ENCODE measurements at places on chromosomes 7 and 10. TPM values are rescaled to one million over a fixed set of nuclear protein-coding genes. Genes with fewer than 3 reads are reported as not detected.

DNA sequence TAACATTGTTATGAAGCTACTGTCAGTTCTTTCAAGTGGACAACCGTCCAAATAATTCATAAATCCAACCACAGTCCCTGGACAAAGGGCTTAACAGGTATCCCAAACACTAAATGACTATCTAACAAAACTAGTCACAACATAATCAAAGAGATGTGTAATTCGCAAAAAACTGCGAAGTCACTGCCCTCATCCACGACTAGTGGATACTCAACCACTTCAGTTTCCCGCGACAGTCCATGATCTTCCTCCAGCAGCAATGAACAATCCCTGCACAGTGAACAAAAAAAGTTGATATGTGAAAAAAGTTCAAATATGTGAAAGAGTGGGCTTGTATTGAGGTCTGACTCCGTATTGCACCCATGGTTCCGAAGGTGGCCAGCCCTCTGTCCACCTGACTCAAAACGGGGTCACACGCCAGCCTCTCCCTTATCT lies 287 bp downstream of the DCLRE1A start:
- no peak for DNase-seq

- DNase-seq: no peak
These were observed 5.8 kb upstream of the USP6NL start for GRCh38 chr10:11617233-11617632.

GRCh38 chr7:24325708-24326107 lies 41.7 kb downstream of the NPY start:
- DNase-seq: no peak

DNA sequence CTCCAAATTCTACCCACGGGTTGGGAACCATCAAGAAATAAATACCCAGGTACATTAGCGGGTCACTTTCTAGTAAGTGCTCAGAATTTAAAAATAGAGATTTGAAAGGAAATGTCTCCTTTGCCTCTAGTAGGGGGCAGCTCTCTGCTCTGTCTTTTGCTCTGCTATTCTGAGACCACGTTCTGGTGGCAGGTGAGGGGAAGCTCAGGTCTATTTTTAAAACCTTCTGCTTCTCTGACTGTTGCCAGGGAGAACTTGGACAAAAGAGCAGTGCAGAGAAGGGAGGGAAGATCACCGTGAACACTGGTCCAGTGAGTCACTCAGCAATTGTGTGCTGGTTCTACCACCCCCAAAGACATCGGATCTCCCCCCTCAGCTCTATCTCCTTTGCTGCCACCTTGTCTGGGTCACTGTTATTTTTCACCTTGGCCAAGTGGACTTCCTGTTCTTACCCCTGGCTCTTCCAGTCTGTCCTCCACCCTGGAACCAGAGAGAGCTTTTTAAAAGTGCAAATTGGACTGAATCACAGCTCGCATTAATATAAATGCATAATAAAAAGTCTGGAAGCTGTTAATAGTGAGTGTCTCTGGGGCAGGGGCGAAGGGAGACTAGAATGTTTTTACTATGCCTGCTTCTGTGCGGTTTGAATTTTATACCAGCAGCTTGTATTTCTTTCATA lies 72.4 kb upstream of the LOXL4 start:
- DNase-seq: no peak

DNA sequence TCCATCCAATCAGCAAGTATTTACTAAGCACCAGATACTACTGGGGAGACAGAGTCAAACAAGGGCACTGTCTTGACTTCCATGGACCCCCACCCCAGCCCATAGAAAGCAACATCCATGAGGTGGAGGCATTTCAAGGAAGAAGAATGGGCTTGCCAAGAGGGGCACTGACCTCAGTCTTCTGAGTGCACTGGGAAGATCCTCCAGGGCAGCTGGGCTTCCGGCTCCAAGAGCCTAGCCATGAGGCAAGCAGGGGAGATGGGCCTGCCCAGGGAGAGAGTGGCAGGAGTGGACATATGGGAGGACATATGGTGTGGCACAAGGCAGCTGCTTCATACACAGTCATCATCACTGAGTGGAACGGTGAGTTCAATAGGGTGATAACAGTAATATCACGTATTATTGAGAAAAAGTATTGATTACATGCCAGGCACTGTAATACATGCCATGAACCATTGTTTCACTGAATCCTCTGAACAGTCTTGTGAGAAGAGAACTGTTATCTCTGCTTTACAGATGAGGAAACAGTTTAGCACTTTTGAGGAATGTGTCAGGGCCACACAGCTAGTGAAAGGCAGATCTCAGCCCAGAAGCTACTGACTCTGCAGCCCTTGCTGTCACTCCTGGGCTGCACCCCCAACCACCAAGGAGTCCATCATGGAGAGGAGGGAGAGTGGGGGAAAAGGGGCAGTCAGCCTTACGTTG lies 331.7 kb upstream of the ZMIZ1 start:
- DNase-seq: no peak

GRCh38 chr7:154914308-154914995 lies 88.5 kb downstream of the PAXIP1 start:
- no peak for DNase-seq

- peak; percentile 82 for DNase-seq
These were observed 100.7 kb downstream of the NKX6-2 start for GRCh38 chr10:132685101-132685891.

DNA sequence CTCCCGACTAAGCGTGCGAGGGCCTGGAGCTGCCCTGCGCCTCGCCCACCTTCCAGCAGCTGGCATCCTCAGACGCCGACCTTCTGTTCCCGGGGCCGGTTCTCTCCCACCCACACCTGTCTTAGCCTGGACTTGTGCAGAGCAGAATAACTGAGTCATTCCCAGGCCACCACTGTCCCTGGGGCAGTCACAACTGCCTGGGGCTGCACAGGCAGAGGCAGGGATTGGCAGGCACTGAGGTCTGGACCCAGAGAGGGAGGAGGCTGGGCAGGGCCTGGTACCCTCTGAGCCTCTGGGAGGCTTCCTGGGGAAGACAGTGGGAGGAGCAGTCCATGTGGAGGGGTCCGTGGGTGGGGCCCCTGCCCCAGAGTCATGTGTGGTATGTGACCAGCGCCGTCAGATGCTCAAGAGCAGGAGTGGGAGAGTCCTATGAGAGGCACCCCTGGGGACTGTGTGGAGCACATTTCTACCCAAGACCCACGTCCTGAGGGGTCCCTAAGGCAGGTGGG lies 74.3 kb downstream of the NKX6-2 start:
- peak; percentile 17 for DNase-seq

DNA sequence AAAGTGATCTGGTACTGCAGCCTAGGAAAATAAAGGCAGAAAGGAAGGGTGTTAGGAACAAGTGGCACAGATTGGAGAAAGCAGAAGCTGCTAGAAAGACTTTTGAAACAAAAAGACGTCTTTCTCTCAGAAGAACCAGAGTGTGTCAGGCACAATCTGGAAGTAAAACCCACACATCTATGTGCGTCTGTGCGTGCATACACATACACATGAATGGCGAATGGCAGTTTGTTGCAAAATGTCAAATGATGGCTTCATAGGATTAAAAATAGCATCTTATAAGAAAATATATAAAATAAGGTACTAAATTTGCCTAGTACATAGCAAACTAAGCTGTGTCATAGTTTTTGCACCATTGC lies 246.3 kb downstream of the CDK14 start:
- no peak for DNase-seq

DNA sequence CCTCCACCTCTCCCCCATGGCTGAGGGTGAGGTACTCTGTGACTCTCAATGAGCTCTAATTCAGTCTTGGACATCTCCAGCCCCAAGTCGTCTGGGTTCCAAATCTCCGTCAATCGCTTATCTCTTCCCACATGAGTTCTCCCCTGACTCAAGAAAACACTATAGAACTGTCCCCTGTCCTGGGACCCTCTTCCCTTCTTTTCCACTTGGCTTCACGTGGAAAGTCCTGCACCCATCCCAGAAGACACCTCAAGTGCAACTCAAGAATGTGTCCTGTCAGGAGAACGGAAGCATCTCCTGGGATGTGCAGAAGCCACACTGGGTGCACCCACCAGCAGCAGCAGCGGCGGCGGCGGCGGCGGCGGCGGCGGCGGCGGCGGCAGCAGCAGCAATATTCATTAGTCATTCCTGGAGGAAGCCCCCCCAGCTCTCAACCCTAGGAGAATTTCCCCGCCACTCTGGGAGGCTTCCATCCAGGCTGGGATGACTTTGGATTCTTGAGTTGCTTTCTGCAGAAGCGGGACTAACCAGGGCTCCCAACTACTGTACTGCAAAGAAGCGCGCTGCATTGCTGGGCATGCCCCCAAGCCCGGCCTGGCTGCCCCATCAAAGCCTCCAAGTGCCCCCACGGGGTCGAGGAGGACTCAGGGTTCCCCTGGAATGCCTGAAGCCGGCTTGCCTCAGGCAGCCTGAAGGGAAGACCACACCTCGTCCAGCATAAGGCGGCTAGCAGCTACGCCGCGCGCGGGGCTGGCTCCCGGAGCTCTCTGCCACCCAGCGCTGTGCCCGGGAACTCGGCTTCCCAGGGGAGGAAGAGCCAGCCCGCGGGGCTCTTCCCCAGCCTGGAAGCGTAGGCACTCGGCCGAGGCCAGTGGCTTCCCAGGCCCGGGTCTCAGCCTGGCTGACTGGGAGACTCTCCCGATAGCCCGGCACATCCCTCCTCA lies 1.0 kb downstream of the CRTAC1 start:
- peak; percentile 27 for DNase-seq

- no peak for DNase-seq
These were observed 852.9 kb downstream of the SORCS1 start for GRCh38 chr10:106311590-106311989.

- DNase-seq: no peak
These were observed 227.6 kb downstream of the ANKRD7 start for GRCh38 chr7:118452128-118452527.

DNA sequence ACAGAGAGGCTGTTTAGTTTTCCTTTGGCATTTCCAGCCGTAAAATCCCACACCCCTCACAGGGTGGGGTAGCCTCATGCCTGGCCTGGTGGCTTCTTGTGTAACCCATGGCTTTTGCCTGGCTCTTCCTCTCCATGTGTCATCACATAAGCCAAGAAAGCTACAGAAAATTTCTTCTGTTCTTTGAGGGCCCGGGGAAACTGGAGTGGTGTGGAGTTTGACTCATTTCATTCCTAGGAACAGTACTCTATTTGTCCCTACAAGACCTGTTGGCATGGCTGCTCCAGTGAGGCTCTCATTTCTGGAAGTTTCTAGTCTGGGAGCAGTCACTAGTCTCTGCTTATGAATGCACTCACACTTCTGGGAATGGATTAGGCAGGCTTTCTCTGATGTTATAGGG lies 523.9 kb downstream of the SUGCT start:
- no peak for DNase-seq

DNA sequence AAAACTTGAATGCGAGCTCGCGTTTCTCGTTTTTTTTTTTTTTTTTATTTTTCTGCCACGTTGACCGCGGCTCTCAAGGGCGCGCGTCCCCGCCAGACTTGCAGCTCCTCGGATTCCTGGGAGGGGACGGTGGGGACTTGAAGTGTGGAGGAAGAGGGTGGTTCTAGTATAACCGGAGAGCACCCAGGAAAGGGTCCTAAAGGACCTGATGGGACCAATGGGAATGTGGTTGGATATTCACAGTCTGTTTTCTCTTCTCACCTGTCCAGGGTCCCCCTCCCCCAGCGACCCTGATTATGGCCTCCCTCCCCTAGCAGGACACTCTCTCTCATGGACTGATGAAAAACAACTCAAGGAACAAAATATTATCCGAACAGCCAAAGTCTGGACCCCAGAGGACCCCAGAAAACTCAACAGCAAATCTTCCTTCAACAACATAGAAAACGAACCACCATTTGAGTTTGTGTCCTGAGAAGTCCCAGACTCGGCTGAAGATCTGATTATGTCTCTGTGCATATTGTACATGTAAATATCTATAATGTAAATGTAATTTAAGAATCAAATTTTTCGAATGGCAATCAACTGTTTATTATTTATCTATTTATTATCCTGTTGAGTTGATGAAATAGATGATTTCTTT lies 1.4 kb downstream of the PTF1A start:
- no peak for DNase-seq

- no peak for DNase-seq
These were observed 64.3 kb upstream of the NKX6-2 start for GRCh38 chr10:132850246-132850645.

- DNase-seq: no peak
These were observed 44.4 kb upstream of the SLIT1 start for GRCh38 chr10:97230146-97230545.

DNA sequence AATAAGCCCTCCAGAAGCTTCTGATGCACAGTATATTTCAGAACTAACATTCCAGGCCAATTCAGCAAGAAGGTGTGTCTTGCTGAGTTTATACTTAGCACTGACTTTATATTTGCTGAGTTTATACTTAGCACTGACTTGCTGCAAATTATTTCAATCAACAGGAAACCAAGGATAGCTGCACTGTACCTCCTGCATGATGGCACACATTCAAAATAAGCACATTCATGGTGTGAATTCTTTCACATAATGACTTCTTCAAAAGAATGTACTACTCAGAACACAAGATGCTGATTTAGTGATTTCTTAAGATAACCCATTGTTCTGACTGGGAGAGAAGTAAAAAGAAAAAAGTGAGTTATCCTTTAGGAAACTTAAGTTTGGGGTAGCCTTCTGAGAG lies 52.0 kb downstream of the JAZF1 start:
- DNase-seq: no peak

DNA sequence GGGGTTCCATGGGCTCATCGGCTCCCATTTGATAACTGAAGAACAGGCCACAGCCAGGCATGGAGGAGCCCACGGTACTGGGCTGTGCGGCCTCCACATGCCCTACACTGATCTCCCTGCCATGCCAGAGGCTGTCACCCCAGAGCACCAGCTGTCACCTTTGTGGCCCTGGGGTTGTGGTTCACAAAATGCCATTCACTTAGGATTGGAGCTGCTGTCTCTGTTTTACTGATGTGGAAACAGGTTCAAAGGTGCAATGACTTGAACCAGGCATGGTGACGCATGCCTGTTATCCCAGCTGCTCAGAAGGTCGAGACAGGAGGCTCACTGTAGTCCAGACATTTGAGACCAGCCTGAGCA lies 4.3 kb upstream of the UPK3B start:
- no peak for DNase-seq

DNA sequence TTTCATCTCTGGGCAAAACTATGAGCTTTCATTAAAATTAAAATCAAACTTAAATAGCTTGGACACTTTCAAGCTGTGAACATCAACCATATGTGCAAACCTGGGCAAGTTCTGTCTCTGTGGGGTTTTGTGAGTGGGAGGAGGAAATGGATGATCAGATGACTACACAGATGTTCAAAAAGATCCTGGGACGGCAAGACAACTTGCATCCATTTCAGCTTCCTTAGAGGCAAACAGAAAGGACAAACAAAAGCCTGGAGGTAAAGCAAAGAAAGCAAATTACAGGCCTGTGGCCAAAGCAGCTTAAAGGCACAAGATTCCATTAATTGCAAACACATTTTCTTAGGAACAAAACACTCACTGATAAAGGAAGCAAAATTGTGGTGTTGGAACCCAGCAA lies 222.2 kb downstream of the NEBL start:
- DNase-seq: no peak

Gene IDI2
- not detected for total RNA-seq

Gene SUN3
- total RNA-seq: not detected

Gene FAM25A
- total RNA-seq: not detected

Gene MYL7
- 20,486 TPM for total RNA-seq

Gene SMC3
- total RNA-seq: 23.8 TPM

Gene LARP4B
- total RNA-seq: 45.3 TPM

Gene IL15RA
- 15.7 TPM for total RNA-seq

Gene SCIN
- 1.3 TPM for total RNA-seq

Gene ADCY1
- total RNA-seq: 5.7 TPM

Gene TMEM176B
- total RNA-seq: 125 TPM

Gene SPDYE6
- not detected for total RNA-seq

Gene PON1
- not detected for total RNA-seq

Gene GATA3
- 1.9 TPM for total RNA-seq

All from left cardiac atrium (tissue), 4 donors.